ENCODE measurements at places on chromosomes 16 and 17.

- no peak for DNase-seq
These were observed 1.1 kb upstream of the ALOX12 start for GRCh38 chr17:6994666-6995256.

GRCh38 chr17:50064253-50065001, 8.5 kb downstream of the ITGA3 start:
- no peak for DNase-seq

DNA sequence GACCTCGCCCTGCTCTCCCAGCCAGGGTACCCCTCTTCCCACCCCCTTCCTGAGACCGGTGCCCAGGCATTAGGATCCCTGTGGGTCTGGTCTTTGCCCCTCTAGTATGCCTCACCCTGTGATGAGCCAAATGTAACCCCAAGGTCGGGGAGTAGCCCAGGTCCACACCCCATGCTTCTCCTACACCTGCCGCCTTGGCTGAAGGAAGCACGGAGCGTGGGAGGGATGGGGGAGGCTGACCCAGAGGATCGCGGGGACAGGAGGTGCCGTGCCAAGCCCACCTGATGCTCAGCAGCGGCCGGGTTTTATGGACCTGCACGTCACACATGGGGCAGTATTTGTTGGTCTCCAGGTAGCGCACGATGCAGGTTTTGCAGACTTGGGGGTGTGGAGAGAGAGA, 8.8 kb downstream of the PCGF2 start:
- DNase-seq, result no peak

DNA sequence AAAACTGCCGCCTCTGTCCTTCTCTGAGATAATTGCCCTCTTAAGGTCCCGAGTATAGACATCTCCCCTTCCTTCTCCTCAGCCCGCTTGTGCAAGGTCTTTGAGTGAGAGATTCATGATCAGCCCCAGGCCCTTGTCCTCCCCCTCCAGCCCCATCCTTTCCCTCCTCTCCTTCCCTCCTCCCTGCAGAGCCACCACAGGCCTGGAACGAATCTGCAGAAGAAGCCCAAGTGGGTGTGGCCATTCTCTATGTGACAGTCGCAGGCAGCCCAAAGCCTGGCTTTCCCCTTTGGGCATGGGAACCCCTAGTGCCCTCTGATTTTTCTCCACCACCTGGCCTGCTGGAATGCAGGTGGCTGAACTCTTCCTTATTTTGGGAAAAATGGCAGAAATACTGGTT, 7.2 kb upstream of the NDRG4 start:
- no peak for DNase-seq

DNA sequence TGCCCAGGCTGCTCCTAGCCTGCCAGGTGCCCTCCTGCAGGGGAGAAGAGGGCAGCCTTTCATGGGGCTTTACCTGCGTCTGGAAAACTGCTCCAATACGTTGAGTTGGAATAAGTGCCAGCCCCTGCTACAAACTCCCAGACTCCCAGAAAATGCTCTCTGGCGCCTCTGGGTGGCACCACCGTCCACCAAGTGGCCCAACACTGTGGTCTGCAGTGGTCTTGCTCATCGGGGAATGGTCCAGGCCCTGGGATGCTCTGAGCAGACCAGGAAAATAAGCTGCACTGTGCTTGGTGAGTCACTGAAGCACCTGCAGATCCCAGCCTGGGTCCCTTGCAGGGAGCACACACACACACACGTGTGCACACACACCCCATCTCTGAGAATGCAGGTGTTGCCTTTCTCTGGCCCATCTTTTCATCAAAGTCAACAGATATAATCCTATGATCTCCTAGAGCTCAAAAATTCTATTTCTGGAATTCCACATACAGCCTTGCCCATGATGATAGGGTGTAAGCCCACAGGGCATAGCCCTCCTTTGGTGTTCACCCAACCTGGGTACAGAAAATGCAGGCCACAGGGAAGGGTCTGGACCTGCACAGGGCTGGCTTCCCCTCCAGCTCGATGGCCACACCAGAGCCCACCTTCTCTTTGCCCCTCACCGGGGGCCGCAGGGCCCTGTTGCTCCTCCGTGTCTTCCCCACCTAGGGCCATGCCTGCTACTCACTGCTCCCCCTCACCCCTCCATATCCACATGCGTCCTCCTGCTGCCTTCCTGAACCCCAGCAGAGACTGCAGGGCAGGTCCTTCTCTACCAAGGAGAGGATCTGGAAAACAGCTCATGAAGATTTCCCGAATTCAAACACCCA, 20.5 kb downstream of the CDIP1 start:
- no peak for DNase-seq

DNA sequence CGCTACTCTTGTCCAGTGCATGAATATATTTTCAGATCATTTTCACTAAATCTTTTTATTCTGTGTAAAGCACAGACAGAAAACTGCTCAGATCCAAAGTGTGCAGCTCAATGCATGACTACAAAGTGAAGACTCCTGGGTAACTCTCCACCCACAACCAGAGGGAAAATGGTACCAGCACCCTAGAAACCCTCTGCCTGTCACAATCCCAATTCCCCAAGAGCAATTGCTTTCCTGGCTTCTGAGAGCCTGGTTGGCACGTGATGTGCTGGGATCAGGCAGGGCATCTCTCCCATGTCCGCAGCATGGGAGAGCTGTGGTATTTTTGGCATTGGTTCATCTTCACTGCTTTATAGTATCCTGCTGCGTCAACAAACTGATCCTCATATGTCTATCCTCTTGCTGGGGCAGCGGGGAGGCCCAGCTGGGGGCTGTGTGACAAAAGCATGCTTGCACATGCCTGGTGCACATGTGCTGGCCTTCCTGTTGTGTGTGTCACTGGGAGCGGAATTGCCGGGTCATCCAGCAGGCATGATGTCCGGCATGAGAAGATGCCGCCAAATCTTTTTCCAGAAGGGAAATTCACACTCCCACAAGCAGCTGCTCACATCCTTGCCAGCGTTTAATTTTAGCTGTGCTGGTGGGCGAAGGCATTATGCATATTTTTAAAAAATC, 278.9 kb upstream of the FOXF1 start:
- DNase-seq, result no peak

DNA sequence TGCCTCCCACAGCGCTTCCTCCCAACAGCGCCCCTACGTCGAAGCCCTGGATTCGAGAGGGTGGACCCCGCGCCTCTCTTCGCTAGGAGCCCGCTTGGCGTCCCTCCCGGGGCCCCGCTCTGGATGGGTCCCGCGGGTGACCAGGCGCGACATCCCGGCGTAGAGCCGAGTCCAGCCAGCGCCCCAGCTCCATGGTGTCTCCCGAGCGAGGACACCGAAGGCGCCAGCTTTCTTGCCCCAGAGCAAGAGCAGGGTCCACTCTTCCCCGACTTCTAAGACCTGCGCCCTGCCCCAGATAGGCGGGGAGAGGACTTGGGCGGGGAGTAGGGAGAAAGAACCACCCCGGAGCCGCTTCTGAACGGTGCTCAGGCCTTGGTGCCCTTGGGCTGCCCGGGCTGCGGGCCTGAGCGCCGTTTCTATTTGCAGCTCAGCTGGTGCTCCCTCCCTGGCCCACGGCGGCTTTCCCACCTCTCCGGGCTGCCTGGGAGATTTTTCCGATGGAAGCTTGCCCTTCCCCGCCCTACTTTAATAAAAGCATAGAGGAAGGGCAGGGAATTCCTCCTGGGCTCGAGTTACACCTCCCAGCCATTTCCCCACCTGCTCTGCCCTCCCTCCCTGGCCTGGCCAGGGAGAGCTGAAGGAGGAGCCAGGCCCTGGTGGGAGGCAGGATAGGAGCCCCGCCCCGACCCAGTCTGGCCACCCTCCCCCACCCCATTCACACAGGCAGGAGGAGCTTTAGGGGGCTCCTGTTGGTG, 1.8 kb downstream of the MMP15 start:
- DNase-seq, result no peak

DNA sequence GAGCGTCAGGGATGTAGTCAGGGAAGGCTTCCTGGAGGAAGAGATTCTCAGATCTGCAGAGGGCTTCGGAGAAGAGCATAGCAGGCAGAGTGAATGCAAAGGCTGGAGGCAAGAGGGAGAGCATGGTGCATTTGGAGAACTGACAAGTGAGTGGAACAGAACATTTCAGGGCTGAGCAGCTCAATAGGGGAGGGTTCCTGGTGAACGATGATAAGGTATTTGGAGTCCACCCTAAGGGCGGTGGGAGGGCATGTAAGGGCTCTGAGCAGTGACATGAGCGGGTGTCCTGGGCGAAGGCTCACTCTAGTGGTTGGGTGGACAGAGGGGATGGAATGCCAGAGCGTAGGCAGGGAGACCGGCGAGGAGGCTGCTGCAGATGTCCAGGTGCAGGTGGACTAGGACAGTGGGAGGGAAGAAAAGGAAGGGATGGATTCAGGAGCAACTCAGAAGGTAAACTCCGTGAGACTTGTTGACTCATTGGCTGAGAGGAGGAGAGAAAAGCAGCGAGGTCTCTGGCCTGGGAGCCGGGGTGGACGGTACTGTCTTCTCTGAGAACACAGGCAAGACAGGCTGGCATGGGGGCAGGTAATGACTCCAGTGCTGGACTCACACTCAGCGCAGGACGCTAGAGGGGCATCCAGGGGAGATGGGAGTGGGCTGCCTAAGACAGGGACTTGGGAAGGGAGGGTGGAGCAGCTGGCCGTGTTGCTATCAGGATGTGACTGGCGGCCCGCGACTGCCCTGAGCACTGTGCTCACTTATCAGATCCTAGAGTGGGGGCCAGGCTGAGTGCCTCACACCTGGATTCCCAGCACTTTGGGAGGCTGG, 1.4 kb upstream of the PITPNA start:
- no peak for DNase-seq

GRCh38 chr17:36930583-36930900, 6.7 kb upstream of the LHX1 start:
- no peak for DNase-seq

DNA sequence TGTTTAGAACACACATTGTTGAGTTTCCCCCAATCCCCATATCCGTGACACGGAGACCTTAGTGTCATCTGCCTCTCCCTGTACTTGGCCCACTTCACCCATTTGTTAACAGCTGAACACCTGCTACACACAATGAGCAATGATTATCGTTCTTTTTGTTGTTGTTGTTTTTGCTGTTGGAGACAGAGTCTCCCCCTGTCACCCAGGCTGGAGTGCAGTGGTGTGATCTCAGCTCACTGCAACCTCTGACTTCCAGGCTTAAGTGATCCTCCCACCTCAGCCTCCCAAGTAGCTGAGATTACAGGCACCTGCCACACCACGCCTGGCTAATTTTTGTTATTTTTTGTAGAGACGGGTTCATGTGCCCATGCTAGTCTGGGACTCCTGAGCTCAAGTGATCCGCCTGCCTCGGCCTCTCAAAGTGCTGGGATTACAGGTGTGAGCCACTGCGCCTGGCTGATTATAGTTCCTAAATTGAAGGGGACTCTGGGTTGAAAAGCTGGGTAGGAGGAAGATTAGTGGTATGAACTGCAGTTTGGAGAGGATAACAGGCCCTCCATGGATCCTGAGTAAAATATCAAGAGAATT, 21.6 kb downstream of the NDE1 start:
- DNase-seq, result no peak

GRCh38 chr17:48843187-48843900, 12.5 kb downstream of the CALCOCO2 start:
- DNase-seq, result no peak

GRCh38 chr17:38590988-38591758, 14.6 kb downstream of the SRCIN1 start:
- DNase-seq, result no peak

DNA sequence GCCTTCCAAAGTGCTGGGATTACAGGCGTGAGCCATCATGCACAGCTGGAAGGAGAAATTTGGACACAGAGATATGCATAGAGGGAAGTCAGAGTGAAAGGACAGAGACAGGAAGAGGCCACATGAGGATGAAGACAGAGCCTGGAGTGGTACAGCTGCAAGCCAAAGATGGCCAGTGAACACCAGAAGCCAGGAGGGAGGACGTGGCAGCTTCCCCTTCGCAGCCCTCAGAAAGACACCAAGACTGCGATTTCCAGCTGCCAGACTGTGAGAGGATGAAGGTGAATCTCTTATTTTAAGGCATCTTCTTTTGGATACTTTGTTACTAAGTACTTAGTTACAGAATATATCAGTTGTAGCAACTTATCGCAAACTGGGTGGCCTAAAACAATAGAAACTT, 60.5 kb upstream of the PLCG2 start:
- no peak for DNase-seq

DNA sequence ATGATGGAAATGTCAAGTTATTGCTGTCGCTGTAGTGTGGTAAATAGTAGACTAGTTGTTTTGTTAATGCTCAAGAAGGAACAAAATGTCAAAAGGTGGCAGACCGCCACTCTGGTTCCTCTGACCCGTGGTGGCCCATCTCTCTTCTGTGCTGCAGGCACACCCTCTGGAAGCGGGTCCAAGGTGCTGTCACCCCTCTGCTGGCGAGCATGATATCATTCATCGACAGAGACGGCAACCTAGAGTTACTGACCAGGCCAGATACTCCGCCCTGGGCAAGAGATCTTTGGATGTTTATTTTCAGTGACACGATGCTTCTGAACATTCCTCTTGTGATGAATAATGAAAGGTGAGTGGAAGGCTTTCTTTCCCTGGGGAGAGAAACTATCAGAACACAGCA, 56.8 kb upstream of the ENDOV start:
- DNase-seq, result no peak

DNA sequence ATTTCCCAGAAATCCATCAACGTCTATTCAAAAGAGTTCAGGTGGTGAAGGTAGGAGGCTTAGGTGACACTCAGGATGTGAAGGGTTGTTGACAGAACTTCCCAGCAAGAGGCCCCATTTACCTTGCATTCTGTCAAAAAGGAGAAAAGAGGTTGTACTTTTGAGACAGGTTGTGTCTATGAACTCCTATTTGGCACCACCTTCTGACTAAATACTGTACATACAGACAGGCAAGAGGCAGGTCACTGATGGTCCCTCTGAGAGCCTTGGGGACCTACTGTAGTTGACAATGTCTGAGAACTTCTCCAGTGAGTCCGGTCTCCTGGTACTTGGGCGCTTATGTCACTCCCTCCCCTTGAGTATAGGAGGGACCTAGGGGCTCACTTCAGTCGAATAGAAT, 479.3 kb upstream of the ZFHX3 start:
- no peak for DNase-seq

DNA sequence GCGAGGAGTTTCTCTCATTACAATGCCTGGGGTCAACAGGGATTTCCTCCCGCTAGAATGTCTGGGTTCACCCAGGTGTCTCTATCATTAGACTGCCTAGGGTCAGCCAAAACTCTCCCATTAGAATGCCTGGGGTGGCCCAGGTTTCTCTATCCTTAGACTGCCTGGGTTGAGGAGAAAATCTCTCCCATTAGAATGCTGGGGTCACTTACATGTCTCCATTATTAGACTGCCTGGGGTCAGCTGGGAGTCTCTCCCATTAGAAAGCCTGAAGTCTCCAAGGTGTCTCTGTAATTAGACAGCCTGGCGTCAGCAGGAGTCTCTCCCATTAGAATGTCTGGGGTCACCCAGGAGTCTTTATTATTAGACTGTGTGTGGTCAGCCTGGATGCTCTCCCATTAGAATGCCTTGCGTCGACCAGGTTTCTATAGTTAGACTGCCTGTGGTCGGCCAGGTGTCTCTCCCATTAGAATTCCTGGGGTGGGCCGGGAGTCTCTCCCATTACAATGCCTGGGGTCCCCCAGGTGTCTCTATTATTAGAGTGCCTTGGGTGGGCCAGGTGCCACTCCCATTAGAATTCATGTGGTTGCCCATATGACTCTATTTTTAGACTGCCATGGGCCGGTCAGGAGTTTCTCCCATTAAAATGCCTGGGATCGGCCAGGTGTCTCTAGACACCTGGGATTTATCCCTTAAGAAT, 2272.1 kb downstream of the TP53TG3F start:
- DNase-seq, result no peak

All from stimulated activated CD4-positive, alpha-beta T cell treated with anti-CD3 and anti-CD28 coated beads, Interleukin-2, amount 100 ng/mL, for 24 hours (primary cell).